ENCODE measurements at places on chromosomes 11 and 22.

- no peak for DNase-seq
Observed at GRCh38 chr11:83007909-83008580, 63.7 kb downstream of the RAB30 start.

- no peak for DNase-seq
Observed at GRCh38 chr11:69111624-69112542, 43.9 kb upstream of the SMIM38 start.

DNA sequence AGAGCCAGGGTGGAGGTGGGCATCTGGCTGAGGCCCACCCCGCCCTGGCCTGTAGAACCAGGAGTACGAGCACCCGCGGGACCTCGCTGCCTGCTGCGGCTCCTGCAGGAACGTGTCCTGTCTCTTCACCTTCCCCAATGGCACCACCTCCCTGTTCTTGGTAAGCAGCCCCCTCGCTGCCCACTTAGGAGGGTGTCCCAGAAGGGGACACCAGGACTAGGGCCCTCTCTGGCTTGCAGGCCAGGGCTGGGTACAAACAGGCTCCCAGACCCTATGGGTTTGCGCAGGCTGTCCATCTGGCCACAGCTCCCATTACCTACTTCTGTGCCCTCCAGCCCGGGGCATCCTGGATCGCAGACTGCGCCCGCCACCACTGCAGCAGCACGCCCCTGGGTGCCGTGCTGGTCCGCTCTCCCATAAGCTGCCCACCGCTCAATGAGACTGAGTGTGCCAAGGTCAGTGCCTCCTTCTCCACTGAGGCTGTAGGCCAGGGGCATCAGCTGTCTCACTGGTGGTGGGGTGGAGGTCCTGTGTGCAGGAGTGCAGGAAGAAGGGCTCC lies 77.5 kb upstream of the MYOD1 start:
- DNase-seq = no peak

- DNase-seq = no peak
Observed at GRCh38 chr11:64056213-64056785, 20.6 kb downstream of the FLRT1 start.

DNA sequence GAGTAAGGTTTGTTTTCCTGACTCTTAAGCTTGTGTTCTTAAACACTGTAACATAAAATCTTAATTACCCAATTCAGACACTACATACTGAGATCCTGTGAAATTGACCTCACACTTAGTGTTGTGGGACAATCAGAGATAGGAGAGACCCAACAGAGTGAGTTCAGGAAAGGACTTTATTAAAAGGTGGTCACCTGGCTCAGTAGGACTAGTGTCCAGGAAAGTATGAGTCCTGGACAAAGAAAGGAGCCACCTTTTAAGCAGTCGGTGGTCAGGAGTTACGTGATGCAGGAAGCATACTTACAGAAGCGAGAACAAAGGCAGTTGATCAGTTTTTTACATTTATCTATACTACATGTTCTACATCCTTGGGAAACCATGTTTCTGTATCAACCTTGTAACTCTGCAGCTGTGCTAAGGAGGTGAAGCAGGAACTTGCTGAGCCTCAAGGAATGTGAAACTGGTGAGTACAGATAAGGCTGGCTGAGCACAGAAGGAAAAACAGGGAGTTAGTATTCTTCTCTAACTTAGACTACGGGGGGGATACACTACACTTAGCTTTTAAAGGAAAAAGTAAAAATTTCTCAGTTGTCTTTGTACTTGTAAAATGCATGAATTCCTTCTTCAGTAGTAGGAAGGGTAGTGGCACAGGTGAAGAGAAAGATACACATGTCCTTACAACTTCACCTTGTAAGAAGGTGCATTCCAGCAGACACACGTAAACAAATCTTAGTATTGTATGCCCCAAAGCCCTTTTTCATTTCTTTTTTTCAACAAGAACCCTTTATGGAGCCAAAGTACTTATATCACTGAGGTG lies 15.1 kb downstream of the OR51E1 start:
- no peak for DNase-seq

- DNase-seq = peak; percentile 2
Observed at GRCh38 chr11:2215561-2216399, 44.2 kb upstream of the TH start.

DNA sequence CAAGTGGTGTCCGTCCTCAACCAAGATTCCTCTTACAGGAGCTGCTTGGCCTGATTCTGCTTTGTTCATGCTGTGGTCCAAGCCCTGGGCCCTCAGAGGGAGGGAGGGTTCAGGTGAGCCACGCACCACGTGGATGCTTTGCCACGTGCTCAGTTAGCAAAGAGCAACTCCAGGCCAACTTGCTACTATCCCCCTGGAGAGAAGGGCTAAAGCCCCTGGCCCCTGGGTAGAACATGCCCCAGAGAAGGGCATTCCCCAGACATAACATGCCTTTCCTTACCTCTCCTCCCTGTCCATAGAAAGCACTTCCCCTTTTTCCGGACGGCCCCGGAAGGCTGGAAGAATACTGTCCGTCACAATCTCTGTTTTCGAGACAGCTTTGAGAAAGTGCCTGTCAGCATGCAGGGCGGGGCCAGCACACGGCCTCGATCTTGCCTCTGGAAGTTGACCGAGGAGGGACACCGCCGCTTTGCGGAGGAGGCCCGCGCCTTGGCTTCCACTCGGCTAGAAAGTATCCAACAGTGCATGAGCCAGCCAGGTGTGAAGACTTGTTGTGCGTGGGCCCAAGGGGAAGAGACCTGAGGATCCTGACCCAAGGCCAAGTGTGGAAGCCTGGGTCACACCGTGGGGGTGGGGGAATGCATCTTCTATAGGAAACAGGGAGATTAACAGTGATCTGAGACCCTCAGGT lies 8.8 kb downstream of the FOXR1 start:
- DNase-seq = no peak

DNA sequence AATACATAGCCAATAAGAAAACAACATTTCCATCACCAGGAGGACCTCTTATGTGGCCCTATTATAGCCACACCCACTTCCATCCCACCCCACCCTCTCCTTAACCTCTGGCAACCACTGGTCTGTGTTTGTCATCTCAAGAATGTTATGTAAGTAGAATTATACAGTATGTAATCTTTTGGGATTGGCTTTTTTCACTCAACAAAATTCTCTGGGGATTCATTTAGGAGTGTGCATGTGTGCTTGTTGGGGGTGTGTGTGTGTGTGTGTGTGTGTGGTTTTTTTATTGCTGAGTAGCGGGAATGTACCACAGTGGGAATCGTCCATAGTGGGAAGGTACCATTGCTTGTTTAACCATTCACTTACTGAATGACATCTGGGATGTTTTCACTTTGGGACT lies 5.2 kb downstream of the KCNJ5 start:
- no peak for DNase-seq

Data from activated gamma-delta T cell treated with Interleukin-2 at 50 U/mL for 16 hours (primary cell).